T-cell (primary cell): ENCODE measurements at places on chromosomes 12 and 14. TPM values are rescaled to one million over a fixed set of nuclear protein-coding genes. Genes with fewer than 3 reads are reported as not detected.

GRCh38 chr12:121026274-121027045, 10.2 kb upstream of the C12orf43 start:
- no peak overlapping the region for H3K4me3 ChIP-seq
- no peaks in the 10 kb centered on the region for H3K36me3 ChIP-seq
- H3K27me3 ChIP-seq, result no peaks in the 10 kb centered on the region
- no peak for DNase-seq
- H3K27ac ChIP-seq, result no peak overlapping the region

- H3K27me3 ChIP-seq, result no peaks in the 10 kb centered on the region
- peak; percentile 53 for DNase-seq
- peaks cover 7% of the 10 kb centered on the region for H3K36me3 ChIP-seq
- peaks cover 51% of the 10 kb centered on the region for H3K4me1 ChIP-seq
- peak within 1 kb of the TSS; percentile 96 for H3K4me3 ChIP-seq
- H3K27ac ChIP-seq, result peak within 1 kb of the TSS; percentile 89
These were observed at the start of gene NCOR2 for GRCh38 chr12:124566997-124567672. Gene NCOR2, minus strand, starts transcription at chr12:124567612. Its CDS starts 72,361 bp downstream, at chr12:124495251.

GRCh38 chr14:51357250-51357649, 117.2 kb downstream of the TMX1 start:
- no peak overlapping the region for H3K27ac ChIP-seq
- DNase-seq, result no peak
- no peaks in the 10 kb centered on the region for H3K27me3 ChIP-seq
- no peaks in the 10 kb centered on the region for H3K4me1 ChIP-seq

DNA sequence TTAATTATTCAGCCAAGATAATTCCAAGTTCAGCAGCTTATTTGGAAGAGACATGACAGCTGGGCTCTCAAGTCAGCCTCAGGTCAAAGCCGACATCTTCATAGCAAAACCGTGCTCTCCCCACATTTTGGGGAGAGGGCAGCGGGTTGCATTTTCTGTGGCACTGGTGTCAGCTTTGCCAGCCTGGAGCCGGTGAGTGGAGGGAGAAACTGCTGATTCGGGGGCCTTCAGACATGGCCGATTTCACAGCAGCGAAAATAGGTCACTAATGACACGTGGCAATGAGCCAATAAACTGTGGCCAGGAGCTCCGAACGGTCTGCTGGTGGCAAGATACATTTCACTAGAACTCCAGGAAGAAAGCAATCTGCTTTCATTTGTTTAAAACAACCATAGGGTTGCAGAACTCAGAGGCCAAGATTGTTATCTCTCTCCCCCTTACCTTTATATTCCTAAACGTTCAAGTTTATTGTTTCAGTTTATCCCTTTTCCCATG, 173.2 kb downstream of the CAND1 start:
- H3K27ac ChIP-seq, result no peak overlapping the region
- no peak for DNase-seq
- H3K4me3 ChIP-seq, result no peak overlapping the region
- no peaks in the 10 kb centered on the region for H3K4me1 ChIP-seq
- no peaks in the 10 kb centered on the region for H3K36me3 ChIP-seq
- no peaks in the 10 kb centered on the region for H3K27me3 ChIP-seq

- peaks cover 13% of the 10 kb centered on the region for H3K4me1 ChIP-seq
- H3K27ac ChIP-seq, result peak overlapping the region; percentile 90
- H3K4me3 ChIP-seq, result peak overlapping the region; percentile 73
- no peak for DNase-seq
- H3K36me3 ChIP-seq, result no peaks in the 10 kb centered on the region
These were observed 1.0 kb downstream of the BORCS5 start for GRCh38 chr12:12357719-12358461.

DNA sequence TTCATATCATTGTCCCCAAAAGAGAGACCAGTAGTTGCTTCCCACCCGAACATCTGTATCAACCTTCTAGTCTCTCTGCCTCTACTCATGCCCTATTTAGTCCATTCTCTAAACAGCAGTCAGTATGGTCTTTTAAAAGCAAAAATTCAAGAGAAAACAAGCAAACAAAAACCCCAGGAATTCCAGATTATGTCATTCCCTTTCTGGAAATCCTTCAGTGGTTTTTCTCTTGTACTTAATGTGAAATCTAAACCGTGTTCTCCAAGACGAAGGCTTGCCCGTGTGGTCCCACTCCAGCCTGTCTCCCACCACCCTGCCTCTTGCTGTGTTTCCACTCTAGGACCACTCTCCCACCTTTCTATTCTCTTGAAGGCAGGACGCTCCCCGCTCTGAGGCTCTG, 90.8 kb downstream of the TMEM30B start:
- H3K27me3 ChIP-seq, result peaks cover 25% of the 10 kb centered on the region
- DNase-seq, result no peak
- H3K4me1 ChIP-seq, result no peaks in the 10 kb centered on the region
- no peak overlapping the region for H3K27ac ChIP-seq
- no peaks in the 10 kb centered on the region for H3K36me3 ChIP-seq

DNA sequence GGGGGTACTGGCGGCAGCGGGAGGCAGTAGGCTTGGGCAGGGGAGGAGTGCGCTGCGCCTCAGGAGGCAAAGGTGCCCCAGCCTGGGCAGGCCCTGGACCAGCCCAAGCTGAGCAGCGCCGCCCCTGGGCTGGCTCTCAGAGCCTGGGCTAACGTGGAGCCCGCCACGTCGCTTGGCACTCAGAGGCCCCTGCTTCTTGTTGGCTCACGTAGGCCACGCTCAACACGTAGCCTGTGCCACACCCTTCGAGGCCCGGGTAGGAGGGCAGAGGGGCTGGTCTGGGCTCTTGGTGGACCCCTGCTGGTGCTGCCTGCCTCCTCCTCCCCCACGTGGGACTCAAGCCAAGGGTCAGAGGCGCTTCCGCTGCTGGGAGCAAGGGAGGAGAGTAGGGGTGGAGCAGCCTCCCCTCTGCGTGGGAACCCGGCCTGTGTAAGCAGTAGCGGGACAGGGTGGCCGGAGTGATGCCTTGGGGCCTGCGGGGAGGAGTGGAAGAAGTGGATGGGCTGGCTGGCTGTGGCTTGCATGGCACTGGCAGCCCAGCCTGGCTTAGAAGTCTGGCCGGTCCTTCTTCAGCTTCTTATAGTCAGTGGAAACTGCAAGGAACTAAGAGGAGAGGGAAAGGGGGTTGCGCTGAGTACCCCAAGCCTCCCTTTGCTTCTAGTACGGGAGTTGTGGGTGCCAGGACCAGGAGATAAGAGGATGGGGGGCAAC, 5.7 kb downstream of the SHMT2 start:
- peaks cover 17% of the 10 kb centered on the region for H3K36me3 ChIP-seq
- no peak overlapping the region for H3K4me3 ChIP-seq
- H3K27me3 ChIP-seq, result peaks cover 65% of the 10 kb centered on the region
- no peak for DNase-seq
- peak overlapping the region; percentile 18 for H3K27ac ChIP-seq

GRCh38 chr14:53375599-53375998, 222.5 kb upstream of the DDHD1 start:
- H3K4me1 ChIP-seq, result no peaks in the 10 kb centered on the region
- H3K27ac ChIP-seq, result no peak overlapping the region
- no peak overlapping the region for H3K4me3 ChIP-seq
- no peaks in the 10 kb centered on the region for H3K27me3 ChIP-seq
- H3K36me3 ChIP-seq, result no peaks in the 10 kb centered on the region

DNA sequence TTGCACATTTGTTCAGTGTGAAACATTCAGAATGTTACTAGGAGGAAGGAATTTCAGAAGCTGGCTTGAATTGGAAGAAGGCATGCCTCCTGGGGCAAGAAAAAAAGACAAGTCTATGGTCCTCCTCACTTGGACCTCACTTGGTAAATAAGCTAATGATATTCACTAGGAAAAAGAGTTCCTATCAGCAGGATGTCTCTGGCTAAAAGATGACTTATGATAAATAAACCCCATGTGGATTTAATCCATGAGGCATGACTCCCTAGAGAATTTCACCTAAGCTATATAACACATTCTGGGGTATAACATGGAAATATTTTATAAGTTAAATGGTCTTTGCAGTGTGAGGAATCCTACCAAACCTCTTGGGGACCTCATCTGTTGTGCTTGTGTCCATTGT, 199.9 kb downstream of the LRIG3 start:
- H3K36me3 ChIP-seq, result no peaks in the 10 kb centered on the region
- no peak for DNase-seq
- no peaks in the 10 kb centered on the region for H3K27me3 ChIP-seq
- H3K27ac ChIP-seq, result no peak overlapping the region

- no peaks in the 10 kb centered on the region for H3K4me1 ChIP-seq
- no peak overlapping the region for H3K27ac ChIP-seq
- H3K36me3 ChIP-seq, result no peaks in the 10 kb centered on the region
- DNase-seq, result no peak
These were observed 2.0 kb upstream of the MYH7 start for GRCh38 chr14:23437133-23438100.

- no peak overlapping the region for H3K27ac ChIP-seq
- no peaks in the 10 kb centered on the region for H3K27me3 ChIP-seq
- H3K4me1 ChIP-seq, result no peaks in the 10 kb centered on the region
- H3K36me3 ChIP-seq, result no peaks in the 10 kb centered on the region
- no peak overlapping the region for H3K4me3 ChIP-seq
- no peak for DNase-seq
These were observed 52.2 kb upstream of the TRHDE start for GRCh38 chr12:72219937-72220336.

DNA sequence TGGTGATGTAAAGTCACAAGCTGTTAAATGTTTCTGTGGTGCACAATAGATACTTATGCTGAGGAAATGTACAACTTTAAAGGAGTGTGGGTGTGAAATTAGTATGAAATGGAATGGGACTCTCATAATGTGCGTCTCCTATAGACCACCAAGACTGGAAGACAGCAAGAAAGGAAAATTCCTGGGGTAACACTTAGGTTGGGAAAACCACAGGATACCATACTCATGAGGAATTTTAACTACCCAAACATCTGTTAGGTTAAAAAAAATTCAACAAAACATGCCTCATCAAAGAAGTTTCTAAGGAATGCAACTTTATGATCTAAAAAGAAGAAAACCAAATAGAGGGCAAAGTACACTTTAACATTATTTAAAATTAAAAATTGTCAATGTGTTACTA, 113.7 kb upstream of the MYF6 start:
- H3K4me3 ChIP-seq, result no peak overlapping the region
- DNase-seq, result no peak

GRCh38 chr12:15256761-15257160, 35.5 kb upstream of the RERG start:
- no peaks in the 10 kb centered on the region for H3K4me1 ChIP-seq
- no peak overlapping the region for H3K4me3 ChIP-seq
- no peaks in the 10 kb centered on the region for H3K27me3 ChIP-seq
- H3K36me3 ChIP-seq, result no peaks in the 10 kb centered on the region

GRCh38 chr12:6332459-6332858, 9.4 kb downstream of the TNFRSF1A start:
- peak overlapping the region; percentile 88 for H3K27ac ChIP-seq
- no peak for DNase-seq
- H3K36me3 ChIP-seq, result peaks cover 73% of the 10 kb centered on the region
- peaks cover 39% of the 10 kb centered on the region for H3K4me1 ChIP-seq
- H3K4me3 ChIP-seq, result no peak overlapping the region

DNA sequence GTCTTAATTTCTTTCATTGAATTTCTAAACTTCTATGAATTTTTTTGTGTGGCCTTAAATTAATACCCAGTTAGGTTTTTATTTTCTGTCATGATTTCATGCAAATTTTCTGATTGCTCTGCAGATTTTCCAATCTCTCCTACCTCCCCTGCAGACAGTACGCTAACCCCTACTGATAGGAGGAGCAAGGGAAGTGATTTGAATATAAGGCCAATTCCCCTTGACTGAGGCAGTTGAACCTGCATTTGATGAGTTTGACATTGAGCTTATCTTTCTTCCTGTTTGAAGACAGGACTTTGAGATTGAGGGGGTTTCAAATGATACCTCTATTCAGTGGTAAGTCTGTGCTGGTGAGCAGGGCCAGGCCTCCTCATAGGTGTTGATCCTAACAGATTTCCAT, 74.6 kb downstream of the SNAPC1 start:
- peaks cover 4% of the 10 kb centered on the region for H3K27me3 ChIP-seq
- no peak for DNase-seq
- no peaks in the 10 kb centered on the region for H3K36me3 ChIP-seq
- no peak overlapping the region for H3K27ac ChIP-seq

- no peak overlapping the region for H3K4me3 ChIP-seq
- DNase-seq, result no peak
- no peaks in the 10 kb centered on the region for H3K4me1 ChIP-seq
- peaks cover 33% of the 10 kb centered on the region for H3K27me3 ChIP-seq
These were observed 66.0 kb upstream of the DDX11 start for GRCh38 chr12:31007636-31008175.

- no peaks in the 10 kb centered on the region for H3K4me1 ChIP-seq
- H3K36me3 ChIP-seq, result no peaks in the 10 kb centered on the region
- no peak overlapping the region for H3K4me3 ChIP-seq
- H3K27ac ChIP-seq, result no peak overlapping the region
- no peak for DNase-seq
These were observed 18.3 kb downstream of the SLC38A2 start for GRCh38 chr12:46354111-46354801.

Gene B4GALNT3
- 2.0 TPM for total RNA-seq

Gene BATF
- total RNA-seq, result 22.4 TPM

Gene SLCO1A2
- total RNA-seq, result not detected

Gene KRT1
- 2.6 TPM for total RNA-seq

Gene FAM90A1
- total RNA-seq, result not detected

Gene PALS1
- 14.2 TPM for total RNA-seq

Gene PLEKHG7
- total RNA-seq, result not detected

Gene SLC25A21
- total RNA-seq, result not detected

Gene BLTP3B
- total RNA-seq, result 19.5 TPM

Gene DDX47
- 125 TPM for total RNA-seq
